ENCODE measurements at places on chromosomes 1 and 21.

DNA sequence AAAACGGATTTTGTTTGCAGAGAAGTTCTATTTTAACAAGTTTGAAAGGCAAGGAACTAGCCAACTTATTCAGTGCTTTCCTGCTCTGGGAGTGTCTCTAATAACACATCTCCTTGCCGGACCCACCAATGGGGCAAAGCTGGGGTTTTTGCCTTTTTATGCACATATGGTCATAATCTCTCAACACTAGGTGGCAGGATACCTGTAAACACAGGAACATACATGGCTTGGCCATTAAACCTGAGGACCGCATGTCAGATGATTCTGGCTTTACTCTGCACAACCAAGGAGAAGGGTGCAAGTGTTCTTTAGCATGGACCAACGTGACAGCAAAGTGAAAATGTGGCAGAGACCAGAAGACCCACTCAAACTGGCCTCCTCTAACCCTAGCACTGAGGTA is 4.9 kb downstream of the TMEM9 start:
- H3K27me3 ChIP-seq, result no peaks in the 10 kb centered on the region
- peaks cover 20% of the 10 kb centered on the region for H3K4me1 ChIP-seq
- H3K36me3 ChIP-seq, result no peaks in the 10 kb centered on the region
- DNase-seq, result no peak
- no peak overlapping the region for H3K27ac ChIP-seq
- H3K4me3 ChIP-seq, result no peak overlapping the region

GRCh38 chr21:43274946-43275310 is 106.1 kb downstream of the CRYAA start:
- H3K36me3 ChIP-seq, result no peaks in the 10 kb centered on the region
- H3K4me1 ChIP-seq, result peaks cover 3% of the 10 kb centered on the region
- H3K27me3 ChIP-seq, result peaks cover 47% of the 10 kb centered on the region

- no peaks in the 10 kb centered on the region for H3K4me1 ChIP-seq
- DNase-seq, result no peak
- H3K36me3 ChIP-seq, result no peaks in the 10 kb centered on the region
- no peak overlapping the region for H3K27ac ChIP-seq
- no peaks in the 10 kb centered on the region for H3K27me3 ChIP-seq
Measured at GRCh38 chr21:34262469-34262845, 101.3 kb upstream of the KCNE2 start.

GRCh38 chr1:10682108-10682445 is 114.4 kb downstream of the CASZ1 start:
- no peak overlapping the region for H3K27ac ChIP-seq
- peaks cover 20% of the 10 kb centered on the region for H3K4me1 ChIP-seq
- H3K27me3 ChIP-seq, result no peaks in the 10 kb centered on the region
- H3K4me3 ChIP-seq, result no peak overlapping the region

DNA sequence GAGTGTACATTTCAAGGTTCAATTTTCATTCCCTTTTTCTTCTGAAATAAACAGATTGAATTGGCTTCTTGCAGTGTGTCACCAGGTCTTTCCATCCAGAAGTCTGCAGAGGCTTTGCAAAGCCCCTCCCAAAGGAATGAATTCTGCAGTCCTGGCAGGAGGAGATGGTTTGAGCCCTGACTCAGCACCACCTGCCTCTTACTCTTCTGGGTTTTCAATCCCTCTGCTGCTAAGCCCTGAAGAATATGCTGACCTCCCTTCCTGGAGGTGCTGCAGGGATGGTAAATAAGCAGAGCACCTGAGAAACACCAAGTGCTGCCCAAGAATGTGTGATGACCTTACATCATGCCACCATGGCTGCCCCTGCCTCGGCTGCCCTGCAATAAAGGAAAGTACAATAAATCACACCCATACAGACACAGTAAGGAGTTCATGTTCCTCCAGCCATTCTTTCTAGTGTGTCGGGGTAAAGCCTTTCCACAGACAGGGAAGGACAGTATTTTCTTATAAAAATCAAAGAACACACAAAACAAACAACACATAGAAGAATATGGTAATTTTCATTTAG is 209.2 kb downstream of the ZNF326 start:
- no peaks in the 10 kb centered on the region for H3K36me3 ChIP-seq
- H3K27ac ChIP-seq, result no peak overlapping the region
- peaks cover 15% of the 10 kb centered on the region for H3K27me3 ChIP-seq
- DNase-seq, result no peak
- H3K4me3 ChIP-seq, result no peak overlapping the region

GRCh38 chr1:30406996-30407864 is 316.2 kb downstream of the MATN1 start:
- H3K36me3 ChIP-seq, result peaks cover 2% of the 10 kb centered on the region
- H3K27me3 ChIP-seq, result peaks cover 78% of the 10 kb centered on the region
- no peak overlapping the region for H3K4me3 ChIP-seq
- DNase-seq, result no peak

- peak overlapping the region; percentile 99 for H3K27ac ChIP-seq
- peaks cover 70% of the 10 kb centered on the region for H3K4me1 ChIP-seq
- H3K4me3 ChIP-seq, result peak overlapping the region; percentile 52
- no peaks in the 10 kb centered on the region for H3K27me3 ChIP-seq
- no peak for DNase-seq
Measured at GRCh38 chr1:198623752-198624647, 14.8 kb upstream of the PTPRC start.

DNA sequence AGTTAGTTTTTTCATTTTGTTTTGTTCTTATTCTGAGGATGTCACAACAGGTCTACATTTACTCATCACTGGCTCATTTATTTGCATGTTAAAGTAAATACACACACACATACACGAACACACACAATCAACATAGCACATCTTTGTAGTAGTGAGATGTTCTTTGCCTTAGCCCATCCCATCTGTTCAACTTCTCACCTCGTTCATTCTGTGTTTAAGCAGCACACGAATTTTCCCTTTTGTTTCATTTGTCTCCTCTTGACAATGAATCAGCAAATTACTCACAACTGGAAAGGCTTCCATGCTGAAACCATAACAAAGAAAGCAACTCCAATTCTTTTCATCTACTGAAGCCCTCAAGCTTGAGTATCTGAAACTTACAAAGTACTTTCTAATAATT is 133.3 kb upstream of the CHRM3 start:
- no peaks in the 10 kb centered on the region for H3K4me1 ChIP-seq
- no peak for DNase-seq
- no peaks in the 10 kb centered on the region for H3K27me3 ChIP-seq
- no peak overlapping the region for H3K4me3 ChIP-seq
- H3K27ac ChIP-seq, result no peak overlapping the region
- H3K36me3 ChIP-seq, result no peaks in the 10 kb centered on the region

- peaks cover 4% of the 10 kb centered on the region for H3K27me3 ChIP-seq
- no peak for DNase-seq
- H3K4me1 ChIP-seq, result peaks cover 21% of the 10 kb centered on the region
- peaks cover 2% of the 10 kb centered on the region for H3K36me3 ChIP-seq
- peak overlapping the region; percentile 89 for H3K4me3 ChIP-seq
Measured at GRCh38 chr1:229507502-229507901, 639 bp downstream of the NUP133 start.

DNA sequence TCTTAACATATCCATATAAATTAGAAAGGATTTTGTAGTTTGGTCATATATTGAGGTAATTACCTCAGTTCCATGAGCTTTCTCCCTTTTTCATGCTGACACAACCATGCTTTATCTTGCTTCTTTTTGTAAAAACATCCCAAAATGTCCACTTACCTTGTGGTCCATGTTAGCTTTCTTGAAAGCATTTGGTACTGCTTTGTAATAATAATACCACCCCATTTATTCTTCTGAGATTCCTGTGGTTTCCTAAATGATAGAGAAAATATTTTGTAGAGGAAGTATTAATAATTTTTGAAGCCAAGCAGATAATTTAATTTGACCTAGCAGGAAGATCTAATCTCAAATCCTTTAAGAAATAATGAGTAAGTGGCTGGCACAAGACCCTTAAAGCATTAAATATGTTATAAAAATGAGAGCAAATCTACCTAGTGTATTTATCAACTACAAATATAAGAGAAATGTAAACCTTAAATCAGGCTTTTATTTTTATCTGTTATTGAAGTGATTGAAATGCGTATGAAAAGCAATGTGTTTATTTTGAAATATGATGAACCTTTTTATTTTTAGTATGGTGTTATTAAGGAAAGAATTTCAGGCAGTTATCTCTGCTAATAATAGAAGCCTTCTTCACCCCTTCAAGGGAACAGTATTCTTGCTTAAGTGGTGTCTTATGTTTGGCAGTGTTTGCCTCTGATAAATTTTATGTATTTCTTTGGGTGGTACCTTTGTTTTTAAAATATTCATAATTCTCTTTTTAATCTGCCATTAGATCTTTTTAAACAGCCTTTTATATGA is 9.2 kb downstream of the PRKAA2 start:
- H3K4me1 ChIP-seq, result no peaks in the 10 kb centered on the region
- H3K36me3 ChIP-seq, result no peaks in the 10 kb centered on the region
- H3K4me3 ChIP-seq, result no peak overlapping the region
- H3K27ac ChIP-seq, result no peak overlapping the region
- peaks cover 5% of the 10 kb centered on the region for H3K27me3 ChIP-seq

GRCh38 chr1:67148516-67149178 is 13.9 kb upstream of the C1orf141 start:
- H3K27ac ChIP-seq, result no peak overlapping the region
- H3K27me3 ChIP-seq, result peaks cover 2% of the 10 kb centered on the region
- H3K4me3 ChIP-seq, result no peak overlapping the region
- DNase-seq, result no peak
- H3K4me1 ChIP-seq, result peaks cover 28% of the 10 kb centered on the region

- DNase-seq, result no peak
- peaks cover 2% of the 10 kb centered on the region for H3K4me1 ChIP-seq
Measured at GRCh38 chr1:236016782-236017400, 48.0 kb downstream of the NID1 start.

DNA sequence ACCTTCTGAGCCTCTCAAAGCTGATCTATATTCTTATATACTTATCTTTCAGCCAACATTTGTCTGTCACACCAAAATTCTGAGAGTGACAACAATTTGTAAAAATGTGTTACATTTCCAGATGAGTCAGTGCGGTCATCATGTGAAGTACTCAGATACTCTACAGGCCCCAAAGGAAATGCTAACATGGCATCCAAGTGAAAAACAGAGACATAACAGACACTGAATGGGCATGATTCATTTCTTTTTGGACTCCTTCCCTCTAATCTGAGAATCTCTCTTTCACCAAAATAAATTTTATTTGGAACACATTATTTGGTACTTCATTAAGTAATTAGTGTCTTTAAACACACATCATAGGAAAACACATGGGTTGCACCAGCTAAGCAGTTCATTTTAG is 96.6 kb downstream of the SLC44A5 start:
- no peak for DNase-seq
- H3K4me3 ChIP-seq, result no peak overlapping the region
- peaks cover 5% of the 10 kb centered on the region for H3K27me3 ChIP-seq

DNA sequence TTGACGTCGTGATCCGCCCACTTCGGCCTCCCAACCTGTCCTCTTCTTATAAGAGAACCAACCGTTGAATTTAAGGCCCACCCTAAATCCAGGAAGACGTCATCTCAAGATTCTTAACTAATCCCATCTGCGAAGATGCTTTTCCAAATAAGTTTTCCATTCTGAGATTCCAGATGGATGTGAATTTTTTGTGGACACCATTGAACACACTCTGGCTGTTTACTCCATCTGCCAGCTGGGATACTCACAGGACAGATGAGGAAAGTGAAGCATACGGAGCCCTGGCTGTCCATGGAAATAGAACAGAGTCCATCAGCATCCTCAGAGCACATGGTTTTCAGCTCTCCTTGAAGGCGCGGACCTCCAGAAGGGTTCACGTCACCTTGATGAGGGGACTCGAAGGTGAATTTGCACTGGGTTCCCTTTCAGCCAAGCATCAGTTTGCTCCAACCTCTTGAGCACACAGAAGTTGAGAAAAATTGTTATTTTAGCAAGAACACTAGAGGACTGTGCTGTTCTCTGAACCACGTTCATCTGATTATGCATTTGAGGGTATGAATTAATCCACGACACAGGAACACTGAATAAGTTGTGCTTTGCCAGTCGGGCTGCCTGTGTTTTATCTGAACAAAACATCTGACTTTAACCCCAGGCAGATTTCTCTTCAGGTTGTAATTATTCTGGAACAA is 68.6 kb downstream of the KAZN start:
- DNase-seq, result no peak
- no peak overlapping the region for H3K4me3 ChIP-seq
- no peaks in the 10 kb centered on the region for H3K4me1 ChIP-seq
- peaks cover 19% of the 10 kb centered on the region for H3K27me3 ChIP-seq

GRCh38 chr21:32257962-32258785 is 20.7 kb downstream of the MIS18A start:
- peaks cover 4% of the 10 kb centered on the region for H3K36me3 ChIP-seq
- DNase-seq, result peak; percentile 12
- H3K27me3 ChIP-seq, result peaks cover 24% of the 10 kb centered on the region
- peak overlapping the region; percentile 24 for H3K27ac ChIP-seq
- peaks cover 4% of the 10 kb centered on the region for H3K4me1 ChIP-seq

- no peak overlapping the region for H3K4me3 ChIP-seq
- no peak for DNase-seq
- no peaks in the 10 kb centered on the region for H3K36me3 ChIP-seq
- H3K4me1 ChIP-seq, result no peaks in the 10 kb centered on the region
- H3K27me3 ChIP-seq, result no peaks in the 10 kb centered on the region
- H3K27ac ChIP-seq, result no peak overlapping the region
Measured at GRCh38 chr1:59552007-59552406, 255.1 kb downstream of the FGGY start.

DNA sequence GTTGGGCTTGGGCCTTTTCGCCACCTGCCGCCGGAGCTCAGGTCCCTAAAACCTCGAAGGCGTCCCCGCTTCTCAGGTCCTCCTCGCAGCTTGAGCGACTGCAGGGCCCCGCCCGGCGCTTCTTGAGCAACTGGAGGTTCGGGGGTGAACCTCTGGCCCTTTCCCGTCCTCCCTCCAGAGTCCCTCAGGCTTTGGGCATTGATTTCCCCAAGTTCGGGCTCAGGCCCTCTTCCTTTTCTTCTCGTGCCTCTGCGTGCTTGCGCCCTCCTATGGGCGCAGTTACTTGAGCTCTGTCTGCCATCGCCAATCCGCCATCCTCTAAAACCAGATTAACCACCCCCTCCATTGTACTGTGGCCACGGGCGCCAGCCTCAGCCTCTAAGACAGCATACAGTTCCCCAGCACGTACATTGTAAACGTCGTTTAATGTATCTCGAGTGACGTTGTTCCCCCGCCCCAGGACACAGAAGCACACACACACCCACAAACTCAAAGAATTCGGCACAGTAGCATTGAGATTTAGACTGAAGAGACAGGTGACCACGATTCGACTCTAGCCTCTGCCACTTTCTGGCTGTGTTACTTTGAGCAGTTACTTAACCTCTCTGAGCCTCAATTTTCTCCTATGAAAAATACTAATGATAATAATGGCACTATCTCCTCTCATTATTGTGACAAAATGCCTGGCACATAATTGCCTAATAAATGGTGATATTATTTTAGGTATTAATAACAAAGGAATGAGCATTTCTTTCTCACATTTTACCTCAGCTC is 22.6 kb downstream of the BTG2 start:
- H3K4me3 ChIP-seq, result peak overlapping the region; percentile 85
- DNase-seq, result peak; percentile 65
- H3K27me3 ChIP-seq, result no peaks in the 10 kb centered on the region
- peaks cover 50% of the 10 kb centered on the region for H3K4me1 ChIP-seq
- H3K27ac ChIP-seq, result peak overlapping the region; percentile 97
- no peaks in the 10 kb centered on the region for H3K36me3 ChIP-seq
